ENCODE measurements at places on chromosomes 1 and 21.

DNA sequence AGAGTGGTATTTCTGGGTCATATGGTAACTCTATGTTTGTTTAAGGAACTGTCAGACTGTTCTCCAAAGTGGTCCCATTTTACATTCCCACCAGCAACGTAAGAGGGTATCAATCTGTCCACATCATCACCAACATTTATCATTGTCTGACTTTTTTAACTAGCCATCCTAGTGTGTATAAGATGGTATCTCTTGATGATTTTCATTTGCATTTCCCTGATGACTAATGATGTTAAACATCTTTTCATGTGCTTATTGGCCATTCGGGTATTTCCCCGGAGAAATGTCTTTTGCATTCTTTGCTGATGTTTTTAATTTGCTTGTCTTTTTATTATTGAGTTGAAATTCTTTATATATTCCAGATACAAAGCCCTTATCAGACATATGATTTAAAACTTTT lies 370.1 kb upstream of the NR5A2 start:
- H3K27me3 ChIP-seq = no peaks in the 10 kb centered on the region
- DNase-seq = no peak
- H3K4me1 ChIP-seq = no peaks in the 10 kb centered on the region
- no peaks in the 10 kb centered on the region for H3K36me3 ChIP-seq
- no peak overlapping the region for H3K4me3 ChIP-seq

- no peaks in the 10 kb centered on the region for H3K36me3 ChIP-seq
- peaks cover 16% of the 10 kb centered on the region for H3K27me3 ChIP-seq
- H3K4me1 ChIP-seq = no peaks in the 10 kb centered on the region
- H3K4me3 ChIP-seq = no peak overlapping the region
Observed at GRCh38 chr1:248894837-248895236, 11.2 kb upstream of the PGBD2 start.

DNA sequence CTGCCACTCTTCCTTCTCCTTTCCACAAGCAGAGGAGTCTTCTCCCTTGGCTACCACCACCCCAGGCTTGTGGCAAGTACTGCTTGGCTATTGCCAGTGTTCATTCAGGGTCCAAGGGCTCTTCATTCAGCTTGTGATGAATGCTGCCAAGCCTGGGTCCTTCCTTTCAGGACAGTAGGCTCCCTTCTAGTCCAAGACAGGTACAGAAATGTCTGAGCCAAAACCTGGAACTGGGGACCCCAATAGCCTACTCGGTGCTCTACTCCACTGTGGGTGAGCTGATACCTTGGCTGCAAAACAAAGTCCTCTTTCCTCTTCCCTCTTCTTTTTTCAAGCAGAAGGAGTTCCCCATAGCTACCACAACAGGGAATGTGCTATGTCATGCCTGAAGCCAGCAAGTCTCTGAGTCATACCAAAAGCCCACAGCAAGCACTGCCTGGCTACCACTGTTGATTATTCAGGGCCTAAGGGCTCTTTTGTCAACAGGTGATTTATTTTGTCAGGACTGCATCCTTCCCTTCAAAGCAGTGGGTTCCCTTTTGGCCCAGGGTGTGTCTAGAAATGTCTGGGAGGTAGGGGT lies 268.9 kb downstream of the HHAT start:
- no peak for DNase-seq
- H3K4me3 ChIP-seq = no peak overlapping the region
- H3K4me1 ChIP-seq = no peaks in the 10 kb centered on the region
- no peaks in the 10 kb centered on the region for H3K27me3 ChIP-seq

- DNase-seq = no peak
- H3K4me3 ChIP-seq = no peak overlapping the region
- no peaks in the 10 kb centered on the region for H3K27me3 ChIP-seq
Observed at GRCh38 chr1:3257788-3258187, 188.8 kb downstream of the PRDM16 start.

GRCh38 chr1:113981962-113982931 lies 3.0 kb downstream of the OLFML3 start:
- no peak for DNase-seq
- H3K27ac ChIP-seq = no peak overlapping the region
- no peaks in the 10 kb centered on the region for H3K4me1 ChIP-seq
- no peak overlapping the region for H3K4me3 ChIP-seq
- H3K27me3 ChIP-seq = no peaks in the 10 kb centered on the region
- H3K36me3 ChIP-seq = no peaks in the 10 kb centered on the region

DNA sequence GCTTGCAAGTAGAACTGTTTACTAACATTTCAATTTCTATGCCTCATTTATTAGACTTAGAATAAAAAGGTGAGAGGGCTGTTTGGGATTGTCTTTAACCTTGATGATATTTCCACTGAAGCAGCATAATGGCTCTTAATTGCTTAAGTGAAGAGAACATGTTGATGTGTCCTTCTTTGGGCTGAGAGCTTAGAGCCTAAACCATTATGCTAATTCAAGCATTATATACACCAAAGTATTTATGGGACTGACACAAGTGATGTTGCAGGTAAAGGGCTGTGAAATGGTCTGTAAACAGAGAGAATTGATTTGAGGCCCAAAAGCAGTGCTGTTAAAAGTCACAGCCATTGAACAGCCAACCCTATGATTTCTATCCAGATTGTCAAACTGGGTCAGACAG lies 113.9 kb downstream of the ATG4C start:
- H3K4me1 ChIP-seq = no peaks in the 10 kb centered on the region
- DNase-seq = no peak
- H3K27me3 ChIP-seq = no peaks in the 10 kb centered on the region
- no peak overlapping the region for H3K4me3 ChIP-seq
- H3K27ac ChIP-seq = no peak overlapping the region
- H3K36me3 ChIP-seq = no peaks in the 10 kb centered on the region

GRCh38 chr1:39105061-39105840 lies 79.1 kb downstream of the NDUFS5 start:
- peak overlapping the region; percentile 48 for H3K27ac ChIP-seq
- H3K36me3 ChIP-seq = no peaks in the 10 kb centered on the region
- no peaks in the 10 kb centered on the region for H3K27me3 ChIP-seq
- peaks cover 19% of the 10 kb centered on the region for H3K4me1 ChIP-seq
- peak; percentile 54 for DNase-seq

DNA sequence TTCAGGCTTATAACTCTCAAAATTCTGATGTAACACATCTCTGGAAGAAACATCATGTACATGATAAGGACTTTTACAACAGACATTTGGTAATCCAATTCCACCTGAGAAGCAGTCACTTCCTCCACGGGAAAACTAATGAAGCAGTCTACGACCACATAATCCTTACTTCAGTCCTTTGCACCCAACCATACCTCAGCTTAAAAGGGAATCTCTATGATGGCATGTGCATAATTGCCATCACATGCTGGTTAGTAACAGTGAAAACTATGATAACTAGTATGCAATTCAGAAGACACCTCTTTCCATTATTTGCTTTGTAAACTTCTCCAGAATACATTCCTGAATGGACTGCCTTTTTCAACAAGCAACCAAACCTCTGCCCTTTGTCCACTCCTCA lies 53.1 kb downstream of the TTC13 start:
- no peaks in the 10 kb centered on the region for H3K4me1 ChIP-seq
- H3K4me3 ChIP-seq = no peak overlapping the region
- no peaks in the 10 kb centered on the region for H3K27me3 ChIP-seq
- no peak overlapping the region for H3K27ac ChIP-seq
- H3K36me3 ChIP-seq = peaks cover 62% of the 10 kb centered on the region

DNA sequence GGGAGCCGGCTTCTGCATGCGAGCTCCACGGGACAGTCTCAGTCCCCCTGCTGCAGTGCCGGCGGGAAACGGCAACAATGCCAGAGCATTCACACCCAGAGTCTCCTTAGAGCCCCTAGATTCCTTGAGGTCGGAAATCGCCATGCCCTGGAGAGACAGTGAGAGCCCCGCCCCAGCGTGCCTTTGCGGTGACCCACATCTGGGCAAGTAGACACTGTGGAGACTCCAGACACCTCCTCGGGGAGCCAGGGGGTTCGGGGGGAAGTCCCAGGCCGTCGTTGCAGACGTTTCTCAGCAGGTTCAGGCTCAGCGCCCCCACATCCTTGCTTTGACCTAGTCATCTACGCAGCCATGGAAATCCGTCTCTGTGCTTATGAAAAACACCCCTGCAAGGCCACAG lies 81.3 kb upstream of the ARHGEF16 start:
- H3K27ac ChIP-seq = no peak overlapping the region
- no peak for DNase-seq
- H3K27me3 ChIP-seq = no peaks in the 10 kb centered on the region

GRCh38 chr1:16484501-16484835 lies 29.6 kb downstream of the RNU1-1 start:
- H3K4me1 ChIP-seq = no peaks in the 10 kb centered on the region
- no peaks in the 10 kb centered on the region for H3K27me3 ChIP-seq
- peaks cover 4% of the 10 kb centered on the region for H3K36me3 ChIP-seq
- H3K27ac ChIP-seq = no peak overlapping the region
- no peak for DNase-seq

- H3K27me3 ChIP-seq = no peaks in the 10 kb centered on the region
- H3K36me3 ChIP-seq = peaks cover 12% of the 10 kb centered on the region
- no peaks in the 10 kb centered on the region for H3K4me1 ChIP-seq
- H3K27ac ChIP-seq = no peak overlapping the region
Observed at GRCh38 chr1:3740042-3740441, 12.2 kb upstream of the CCDC27 start.

All from CD4-positive, alpha-beta memory T cell (primary cell).